Right renal cortex interstitium (tissue), 3 donors: ENCODE measurements at places on chromosomes 5 and 9. TPM values are rescaled to one million over a fixed set of nuclear protein-coding genes. Genes with fewer than 3 reads are reported as not detected.

DNA sequence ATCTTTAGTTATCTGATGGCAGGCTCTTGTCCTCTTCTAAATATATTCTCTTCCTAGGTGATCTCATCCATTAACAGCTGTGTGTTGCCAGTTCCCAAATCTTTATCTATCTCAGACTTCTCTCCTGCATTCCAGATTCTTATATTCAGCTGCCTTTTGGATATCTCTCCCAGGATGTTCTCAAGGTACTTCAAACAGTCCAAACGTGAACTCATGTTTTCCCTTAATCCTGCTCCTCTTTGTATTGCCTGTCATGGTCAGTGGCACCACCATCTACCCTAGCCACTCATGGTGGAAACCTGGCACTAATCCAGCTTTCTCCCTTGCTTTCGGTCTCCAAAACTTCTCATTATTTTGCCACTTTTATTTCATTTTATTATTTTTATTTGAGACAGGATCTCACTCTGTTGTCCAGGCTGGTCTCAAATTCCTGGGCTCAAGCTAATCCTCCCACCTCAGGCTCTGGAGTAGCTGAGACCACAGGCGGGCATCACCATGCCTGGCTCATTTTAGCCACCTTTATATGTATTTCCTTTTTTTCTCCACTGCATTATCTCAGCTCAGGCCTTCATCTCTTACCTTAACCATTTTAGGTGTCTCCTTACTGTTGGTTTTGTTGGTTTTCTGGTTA, 3.8 kb downstream of the ZFYVE16 start:
- no peak for DNase-seq

GRCh38 chr5:43034591-43034968, 5.5 kb downstream of the ANXA2R start:
- no peak for DNase-seq

PCDHA10 gene
- 2.1 TPM for polyA plus RNA-seq

GAPT gene
- 1.7 TPM for polyA plus RNA-seq

DNA sequence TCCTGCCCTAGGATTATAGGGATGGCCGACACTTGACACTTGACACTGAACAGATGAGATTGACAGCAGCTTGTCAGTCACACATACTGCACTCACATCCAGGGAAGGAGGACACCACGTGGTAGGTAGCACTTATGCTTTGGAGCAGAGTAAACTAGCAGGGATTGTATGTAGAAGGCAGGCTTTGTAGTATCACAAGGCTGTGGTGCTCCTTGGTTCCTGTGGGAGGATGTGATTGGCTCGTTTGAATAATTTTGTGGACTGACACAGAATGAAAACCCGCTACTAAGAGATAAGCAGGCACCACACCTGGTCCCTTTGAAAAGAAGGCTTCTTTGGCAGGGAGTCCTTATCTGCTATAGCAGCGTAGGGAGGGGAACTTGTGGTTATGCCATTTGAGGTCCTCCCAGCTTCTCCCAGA, 63.6 kb upstream of the IL12B start:
- no peak for DNase-seq

DNA sequence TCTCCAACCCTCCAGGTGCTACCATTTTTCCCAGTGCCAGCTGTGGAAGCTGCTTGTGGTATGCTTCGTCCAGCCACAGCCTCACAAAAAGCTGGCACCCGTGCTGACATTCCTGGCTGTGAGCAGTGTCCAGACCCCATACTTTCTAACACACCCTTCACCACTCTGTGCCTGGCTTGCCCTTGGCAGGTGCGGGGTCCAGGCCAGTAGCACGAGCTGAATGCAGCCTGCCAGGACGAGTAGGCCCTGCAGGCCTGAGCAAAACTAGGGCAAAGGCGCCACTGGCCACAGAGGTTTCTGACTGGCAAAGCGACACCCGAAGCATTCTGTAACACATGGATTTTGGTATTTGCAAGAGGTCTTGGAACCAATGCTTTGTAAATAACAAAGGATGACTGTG, 26.0 kb upstream of the GHR start:
- DNase-seq, result no peak

DNA sequence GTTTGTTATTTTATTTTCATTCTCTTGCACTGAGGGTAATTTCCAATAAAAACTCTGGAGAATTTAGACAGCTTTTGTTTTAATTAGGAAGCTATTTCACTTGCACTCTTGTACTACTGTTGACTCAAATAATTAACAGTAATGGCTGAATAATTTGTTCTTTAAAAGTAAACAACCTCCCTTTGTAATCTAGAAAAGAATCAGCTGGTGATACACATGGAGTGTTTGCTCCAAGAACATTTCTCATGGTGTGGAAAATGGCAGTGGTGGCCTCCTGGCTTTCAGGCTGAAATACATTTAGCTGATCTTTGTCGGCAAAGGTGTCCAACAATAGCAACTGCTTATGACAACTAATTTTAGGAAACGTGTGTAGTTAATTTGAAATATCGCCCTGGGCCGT, 129.4 kb downstream of the C9orf152 start:
- no peak for DNase-seq

DNA sequence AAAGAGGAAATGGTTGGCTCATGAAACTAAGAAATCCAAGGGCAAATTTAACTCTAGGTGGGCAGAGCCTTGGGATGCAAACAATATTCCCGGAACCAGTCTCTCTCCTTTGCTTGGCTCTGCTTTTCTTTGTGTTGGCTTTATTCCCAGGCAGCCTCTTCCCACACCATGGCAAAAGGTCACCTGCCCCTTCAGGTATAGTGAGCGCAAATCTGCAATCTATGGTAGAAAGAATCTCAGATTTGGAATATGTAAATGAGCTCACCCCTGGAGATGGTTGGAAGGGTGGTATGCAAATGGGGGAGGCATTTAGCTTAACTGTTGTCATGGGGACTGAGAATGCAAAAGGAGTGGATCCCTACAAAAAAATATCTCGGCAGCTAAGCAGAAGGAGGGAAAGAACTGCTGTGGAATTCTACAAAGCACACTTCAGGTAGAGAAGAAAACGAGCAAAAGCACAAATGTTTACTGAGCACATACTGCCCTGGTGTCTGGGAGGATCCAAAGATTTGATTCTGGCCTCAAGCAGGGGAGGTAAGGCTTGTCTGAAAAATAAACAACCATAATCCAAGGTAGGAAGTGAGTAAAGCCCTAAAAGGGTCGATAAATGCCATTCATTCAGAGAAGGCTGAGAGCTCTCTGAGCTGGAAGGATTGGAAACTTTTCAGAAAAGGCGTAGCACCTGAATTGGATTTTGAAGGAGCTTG, 139.7 kb downstream of the TLE1 start:
- no peak for DNase-seq

CCIN gene
- polyA plus RNA-seq, result 0.39 TPM

DNA sequence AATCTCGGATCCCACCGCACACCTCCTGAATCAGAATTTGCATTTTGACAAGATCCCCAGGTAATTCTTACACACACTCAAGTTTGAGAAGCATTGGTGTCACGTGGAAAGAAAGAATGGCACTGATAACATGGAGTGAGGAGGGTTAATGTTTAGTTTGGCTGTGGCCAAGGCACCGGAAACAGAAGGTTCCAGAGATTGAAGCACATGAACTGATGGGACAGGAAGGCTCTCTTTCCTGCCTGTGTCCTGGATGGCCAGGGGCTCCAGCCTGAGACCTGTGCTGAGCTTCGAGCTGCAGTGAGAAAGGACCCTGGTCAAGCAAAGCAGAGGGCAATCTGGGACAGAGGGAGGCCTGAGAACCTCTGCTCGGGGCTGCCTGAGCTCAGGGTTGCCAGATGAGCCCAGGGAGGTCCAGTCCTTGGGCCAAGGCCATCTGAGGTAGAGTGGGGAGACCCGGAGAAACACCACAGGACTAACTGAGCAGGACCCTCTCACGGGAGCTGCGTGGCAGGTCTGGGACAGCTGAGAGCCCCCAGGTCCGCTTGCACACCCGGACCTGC, 27.3 kb downstream of the AFAP1L1 start:
- DNase-seq, result no peak

CARD9 gene
- 1.7 TPM for polyA plus RNA-seq

DNA sequence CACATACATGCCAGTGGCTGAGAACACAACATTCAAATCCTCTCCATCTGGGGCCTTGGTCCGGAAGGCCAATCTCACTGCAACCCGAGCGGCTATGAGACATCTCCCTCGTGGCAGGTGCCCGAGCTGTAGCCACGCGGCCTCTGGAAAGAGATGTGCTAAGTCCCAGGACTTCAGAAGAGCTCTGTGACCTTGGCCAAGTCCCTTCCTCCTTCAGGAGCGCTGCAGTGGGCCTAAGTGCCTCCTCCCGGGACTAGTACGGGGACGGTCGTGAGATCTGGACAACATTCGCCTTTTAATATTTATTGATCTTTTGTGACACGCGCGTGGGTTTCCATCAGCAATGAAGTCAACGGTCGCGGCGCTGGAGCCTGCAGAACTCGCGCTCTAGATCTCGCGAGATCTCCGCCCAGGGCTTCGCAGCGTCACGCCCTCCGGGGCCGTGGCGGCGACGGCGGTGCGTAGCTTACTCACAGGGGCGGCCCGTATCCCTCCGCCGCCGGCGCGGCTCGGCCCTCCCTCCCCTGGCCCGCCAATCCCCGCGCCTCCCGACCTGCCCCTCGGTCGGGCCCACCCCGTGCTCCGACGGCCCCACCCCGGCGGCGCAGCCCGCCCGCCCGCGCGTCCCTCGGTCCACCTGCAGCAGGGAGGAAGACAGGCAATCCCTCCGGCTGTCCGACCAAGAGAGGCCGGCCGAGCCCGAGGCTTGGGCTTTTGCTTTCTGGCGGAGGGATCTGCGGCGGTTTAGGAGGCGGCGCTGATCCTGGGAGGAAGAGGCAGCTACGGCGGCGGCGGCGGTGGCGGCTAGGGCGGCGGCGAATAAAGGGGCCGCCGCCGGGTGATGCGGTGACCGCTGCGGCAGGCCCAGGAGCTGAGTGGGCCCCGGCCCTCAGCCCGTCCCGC, at the start of gene UBE2D2:
TSS of gene UBE2D2 (plus strand) at position 588 of the 903 bp plus-strand sequence. CDS start 453 bp downstream, outside the sequence.
- peak; percentile 97 for DNase-seq

HNRNPH1 gene
- polyA plus RNA-seq, result 1,008 TPM

BTNL9 gene
- 8.0 TPM for polyA plus RNA-seq

DNA sequence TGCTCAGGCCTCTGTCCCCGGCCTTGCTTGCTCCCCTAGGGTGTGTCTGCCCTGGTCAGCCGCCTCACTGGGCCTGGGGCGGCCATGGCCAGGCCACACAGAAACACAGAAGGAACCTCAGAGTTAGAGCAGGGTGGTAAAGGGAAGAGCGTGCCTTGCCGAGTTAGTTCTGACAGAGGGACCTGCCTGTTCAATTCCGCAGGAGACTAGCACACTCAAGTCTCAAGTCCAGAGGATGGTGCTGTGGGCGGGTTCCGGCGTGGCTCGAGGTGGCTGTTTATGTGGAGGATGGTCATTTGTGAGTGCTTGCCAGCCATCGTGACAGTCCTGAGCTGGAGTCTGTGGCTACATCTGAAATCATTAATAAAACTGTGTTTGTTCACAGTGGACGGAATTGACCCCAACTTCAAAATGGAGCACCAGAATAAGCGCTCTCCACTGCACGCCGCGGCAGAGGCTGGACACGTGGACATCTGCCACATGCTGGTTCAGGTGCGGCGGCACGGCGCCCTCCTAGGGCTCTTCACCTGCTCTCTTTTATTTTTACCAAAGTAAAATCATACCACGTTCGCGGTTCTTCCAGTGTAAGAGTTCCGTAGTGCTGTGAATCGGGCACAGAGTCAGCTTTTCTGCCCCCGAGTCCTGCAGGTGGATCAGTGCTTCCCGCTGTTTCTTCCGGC, 95.5 kb upstream of the CACNA1B start:
- no peak for DNase-seq

GRCh38 chr5:14142202-14142826, 828 bp upstream of the TRIO start:
- no peak for DNase-seq

NUP214 gene
- polyA plus RNA-seq, result 50.0 TPM

DNA sequence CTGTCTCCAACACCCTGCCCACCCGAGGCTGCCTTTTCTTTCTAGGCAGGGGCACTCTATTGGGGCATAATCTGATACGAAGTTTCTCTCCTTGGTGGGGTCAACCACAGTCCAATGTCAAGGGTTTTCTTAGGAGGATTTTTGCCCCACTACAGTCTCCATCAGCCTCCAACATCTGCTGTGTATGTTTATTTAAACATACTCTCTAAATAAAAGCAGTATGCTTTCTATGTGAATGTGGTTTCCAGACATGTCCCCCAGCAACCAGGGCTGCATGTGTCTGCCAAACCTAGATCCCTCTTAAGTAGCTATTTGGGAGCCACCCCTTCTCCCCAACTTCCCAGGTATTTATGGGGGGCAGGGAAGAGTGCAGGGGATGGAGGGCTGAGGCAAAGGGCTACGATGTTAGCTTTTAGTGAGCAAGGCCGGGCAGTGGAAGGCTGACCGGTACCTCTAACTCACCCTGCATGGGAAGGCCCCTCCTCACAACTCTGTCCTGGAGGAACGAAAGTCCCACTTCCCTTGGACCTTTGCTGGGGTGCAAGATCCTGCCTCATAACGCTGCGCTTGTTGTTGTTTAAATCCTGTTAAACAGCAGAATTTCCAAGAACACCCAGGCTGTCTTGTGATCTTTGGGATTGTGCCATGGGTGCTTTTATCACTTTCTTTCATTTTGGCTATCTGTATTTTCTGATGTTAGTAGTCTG, 75.4 kb downstream of the NREP start:
- no peak for DNase-seq

PCDHGA8 gene
- 0.30 TPM for polyA plus RNA-seq

GABRA6 gene
- 0.17 TPM for polyA plus RNA-seq

TPPP gene
- polyA plus RNA-seq, result 2.9 TPM

WHRN gene
- polyA plus RNA-seq, result 6.8 TPM

- no peak for DNase-seq
These were observed 79.4 kb downstream of the FBXL7 start for GRCh38 chr5:15579193-15579990.
